Kidney (tissue), 22 donors: ENCODE measurements at places on chromosomes 5 and 9. TPM values are rescaled to one million over a fixed set of nuclear protein-coding genes. Genes with fewer than 3 reads are reported as not detected.
A peak's percentile ranks its signal among the peaks of the same experiment; 100 is the strongest.

- DNase-seq: no peak
Measured at GRCh38 chr9:133090752-133091385, 29.1 kb downstream of the CEL start.

DNA sequence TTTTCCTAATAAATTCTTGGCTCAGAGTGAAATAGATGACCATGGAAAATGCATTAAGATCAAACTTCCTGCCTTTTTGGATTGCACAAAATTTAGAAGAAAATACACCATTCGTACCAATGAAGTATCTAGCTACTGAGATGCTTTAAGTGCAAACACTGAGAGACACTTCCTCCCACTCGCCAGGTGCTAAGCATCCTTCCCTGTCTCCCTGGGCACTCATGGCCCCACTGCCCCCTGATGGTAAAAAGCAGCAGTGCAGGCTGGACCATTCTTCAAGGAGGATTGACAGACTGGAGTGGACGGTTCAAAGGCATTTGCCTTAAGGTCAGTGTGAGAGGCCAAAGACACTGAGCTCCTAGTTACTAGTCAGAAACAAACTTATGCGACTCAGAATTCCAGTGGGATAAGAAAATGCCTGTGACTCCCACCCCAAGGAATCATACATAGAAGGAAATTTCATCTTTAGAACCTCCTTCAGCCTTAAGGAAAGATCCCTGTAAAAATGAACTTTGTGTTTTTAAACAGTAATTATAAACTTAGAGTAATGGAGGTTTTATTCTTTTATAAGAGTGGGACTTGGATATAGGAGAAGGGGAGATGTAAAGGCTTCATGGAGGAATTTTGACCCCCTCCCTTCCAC is 86.0 kb upstream of the SLC30A5 start:
- DNase-seq: peak; percentile 73

GRCh38 chr9:76876098-76876497 is 29.8 kb downstream of the PRUNE2 start:
- DNase-seq: no peak

GRCh38 chr5:149617760-149618306 is 36.5 kb downstream of the ARHGEF37 start:
- DNase-seq: no peak

DNA sequence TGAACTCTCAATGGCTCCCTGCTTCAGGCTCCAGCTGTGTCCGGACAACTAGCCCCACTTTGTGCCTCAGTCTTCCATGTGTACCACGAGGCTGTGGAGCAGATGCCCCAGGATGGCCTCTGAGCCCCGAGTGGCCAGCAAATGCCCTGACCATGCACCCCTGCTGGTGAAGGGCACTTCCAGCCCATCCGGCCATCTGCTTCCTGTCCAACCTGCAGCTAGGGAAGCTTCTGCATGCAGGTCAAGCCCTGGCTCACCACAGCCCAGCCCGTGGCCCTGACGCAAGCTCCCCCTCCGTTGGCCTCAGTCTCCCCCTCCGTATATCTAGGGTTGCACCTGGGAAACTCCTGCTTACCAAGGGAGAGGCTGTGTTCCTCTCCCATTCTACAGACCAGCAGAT is 4.8 kb downstream of the NINJ1 start:
- no peak for DNase-seq

DNA sequence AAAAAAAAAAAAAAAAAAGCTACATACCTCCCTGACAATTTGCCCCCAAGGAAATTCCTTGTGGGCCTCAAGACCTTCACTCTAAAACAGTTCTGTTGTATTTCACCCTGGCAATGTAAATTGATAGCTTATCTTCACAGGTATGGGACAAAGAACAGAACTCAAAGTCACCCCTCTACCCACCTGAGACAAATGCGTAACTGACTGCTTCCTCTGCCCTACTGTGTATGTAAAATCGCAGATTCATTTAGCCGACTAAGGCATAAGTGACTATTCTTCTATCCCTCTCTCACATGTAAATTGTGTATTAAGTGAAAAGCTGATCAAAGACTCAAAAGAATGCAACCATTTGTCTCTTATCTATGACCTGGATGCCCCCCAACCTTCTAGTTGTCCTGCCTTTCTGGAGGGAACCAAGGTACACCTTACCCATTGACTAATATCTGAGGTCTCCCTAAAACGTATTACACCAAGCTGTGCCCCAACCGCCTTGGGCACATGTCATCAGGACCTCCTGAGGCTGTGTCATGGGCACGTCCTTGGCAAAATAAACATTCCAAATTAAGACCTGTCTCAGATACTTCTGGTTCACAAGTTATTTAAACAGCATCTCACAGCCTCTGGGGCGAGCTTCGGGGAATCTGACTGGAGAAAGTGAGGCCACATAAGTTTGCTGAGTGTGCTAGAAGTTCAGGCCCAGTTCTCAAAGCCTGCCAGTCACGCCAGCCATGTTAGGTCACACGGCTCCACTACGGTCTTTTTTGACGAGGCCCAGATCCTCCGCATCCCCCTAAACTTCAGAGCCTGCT is 954 bp downstream of the TBCA start:
- DNase-seq: no peak

DNA sequence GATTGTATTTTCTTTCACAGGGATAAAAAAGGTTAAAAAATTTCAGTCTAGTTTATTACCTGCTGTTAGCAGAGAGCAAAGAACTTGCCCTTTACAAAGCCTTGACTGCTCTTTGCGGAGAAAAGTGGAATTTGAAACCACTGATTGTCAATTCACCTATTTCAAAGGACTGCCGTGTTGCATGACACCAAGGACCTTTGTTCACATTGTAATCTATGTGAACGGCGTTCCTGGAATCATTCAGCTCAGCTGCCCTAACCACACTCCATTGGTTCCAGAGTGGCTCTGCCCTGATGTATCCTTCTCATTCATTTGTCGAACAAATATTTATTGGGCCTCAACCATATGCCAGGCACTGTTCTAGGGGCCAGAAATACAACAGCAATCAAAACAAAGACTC is 377.5 kb upstream of the RFX3 start:
- no peak for DNase-seq

DNA sequence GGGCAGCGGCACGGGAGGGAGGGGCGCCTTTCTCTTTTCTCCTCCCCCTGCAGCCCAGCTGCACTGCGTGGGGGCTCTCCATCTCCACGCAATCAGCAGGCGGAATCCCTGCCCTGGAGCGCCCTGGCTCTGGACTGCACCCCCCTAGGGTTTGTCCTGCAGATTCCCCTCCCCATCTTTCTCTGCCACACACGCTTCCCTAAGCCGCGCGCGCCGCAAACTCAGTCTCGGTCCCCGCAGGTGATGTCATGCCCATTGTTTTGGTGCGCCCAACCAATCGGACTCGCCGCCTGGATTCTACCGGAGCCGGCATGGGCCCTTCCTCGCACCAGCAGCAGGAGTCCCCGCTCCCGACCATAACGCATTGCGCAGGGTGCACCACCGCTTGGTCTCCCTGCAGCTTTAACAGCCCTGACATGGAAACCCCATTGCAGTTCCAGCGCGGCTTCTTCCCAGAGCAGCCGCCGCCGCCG is at the start of gene KCNN2:
KCNN2 (plus strand) TSS at position 347 of the 473 bp plus-strand sequence; CDS start at position 417, 70 bp downstream.
- DNase-seq: peak; percentile 95

DNA sequence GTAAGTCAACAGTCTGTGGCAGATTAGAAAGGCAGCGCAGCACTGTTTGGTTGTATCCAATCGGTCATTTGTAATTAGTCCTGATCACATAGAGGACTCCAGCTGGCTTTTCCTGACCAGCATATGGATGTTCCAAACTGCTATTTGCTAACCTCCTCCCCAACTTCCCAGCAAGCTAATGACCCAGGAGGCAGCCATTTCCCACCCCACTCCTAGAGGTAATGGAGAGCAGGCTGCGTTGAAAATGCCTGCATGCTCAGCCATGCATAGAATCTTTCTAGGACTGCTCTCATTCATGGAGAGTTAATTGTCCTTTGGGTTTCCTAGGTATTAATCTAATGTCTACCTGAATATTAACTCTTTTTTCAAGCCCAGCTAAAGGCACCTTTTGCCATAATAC is 850.6 kb upstream of the WWC1 start:
- no peak for DNase-seq

- no peak for DNase-seq
Measured at GRCh38 chr9:124784509-124784908, 7.6 kb downstream of the OLFML2A start.

DNA sequence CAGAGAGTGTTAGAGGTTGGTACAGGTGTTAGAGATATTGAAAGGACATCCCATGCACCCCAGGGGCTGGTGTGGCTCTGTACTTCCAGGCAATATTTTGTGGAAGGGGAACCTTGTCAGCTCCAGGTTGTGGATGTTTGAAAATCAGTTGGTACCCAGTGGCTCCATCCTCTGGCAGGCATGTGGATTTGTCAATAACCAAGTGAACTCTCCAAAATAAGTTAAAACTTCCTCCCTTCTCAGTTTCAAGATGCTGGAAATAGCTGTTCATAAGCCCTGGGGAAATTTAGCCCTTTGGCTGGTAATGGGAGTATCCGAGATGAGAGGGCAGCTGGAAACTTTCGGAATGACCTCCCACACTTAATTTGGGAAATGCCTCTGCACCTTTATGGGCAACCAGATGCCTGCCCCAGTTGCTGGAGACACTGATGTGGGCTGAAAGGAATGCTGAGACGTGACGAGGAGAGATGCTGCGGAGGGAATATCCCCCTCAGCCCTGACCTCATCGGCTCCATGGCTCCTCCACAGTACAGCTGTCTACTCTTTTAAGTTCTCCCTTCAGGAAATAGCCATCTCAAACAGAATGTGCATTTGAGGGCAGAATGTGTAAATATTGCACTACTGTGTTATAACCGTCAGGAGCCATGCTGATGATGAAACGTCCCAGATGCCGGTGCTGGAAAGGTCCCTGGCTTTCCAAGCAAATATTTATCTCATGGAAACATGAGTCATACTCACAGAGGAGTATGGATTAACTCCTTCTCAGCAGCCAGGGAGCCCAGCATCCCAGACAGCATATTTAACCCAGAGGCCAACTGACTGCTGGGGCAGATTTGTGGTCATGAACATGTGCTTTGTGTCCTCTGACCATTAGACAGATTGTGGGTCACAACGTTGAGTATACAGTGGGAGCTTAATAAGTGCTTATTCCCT is 29.5 kb downstream of the TGFBI start:
- peak; percentile 92 for DNase-seq

- no peak for DNase-seq
Measured at GRCh38 chr9:115104908-115105307, 13.0 kb downstream of the TNC start.

DNA sequence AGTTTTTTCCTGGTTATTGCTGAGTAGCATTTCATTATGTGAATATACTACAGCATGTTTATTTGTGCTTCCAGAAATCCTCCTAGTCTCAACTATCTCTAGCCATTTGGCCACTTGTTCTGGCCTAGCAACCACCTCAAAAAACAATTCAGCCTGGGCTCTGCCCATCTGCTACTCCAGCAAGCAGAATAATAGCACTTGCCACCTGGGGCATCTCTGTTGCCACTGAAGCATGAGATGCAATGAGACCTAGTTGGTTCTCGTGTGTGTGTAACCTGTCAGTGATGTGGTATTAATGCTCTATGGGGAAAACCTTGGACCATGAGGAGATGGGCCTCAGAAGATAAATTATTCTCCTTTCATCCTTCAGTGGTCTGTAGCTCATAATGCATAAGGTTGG is 129.5 kb downstream of the RNF180 start:
- no peak for DNase-seq

DNA sequence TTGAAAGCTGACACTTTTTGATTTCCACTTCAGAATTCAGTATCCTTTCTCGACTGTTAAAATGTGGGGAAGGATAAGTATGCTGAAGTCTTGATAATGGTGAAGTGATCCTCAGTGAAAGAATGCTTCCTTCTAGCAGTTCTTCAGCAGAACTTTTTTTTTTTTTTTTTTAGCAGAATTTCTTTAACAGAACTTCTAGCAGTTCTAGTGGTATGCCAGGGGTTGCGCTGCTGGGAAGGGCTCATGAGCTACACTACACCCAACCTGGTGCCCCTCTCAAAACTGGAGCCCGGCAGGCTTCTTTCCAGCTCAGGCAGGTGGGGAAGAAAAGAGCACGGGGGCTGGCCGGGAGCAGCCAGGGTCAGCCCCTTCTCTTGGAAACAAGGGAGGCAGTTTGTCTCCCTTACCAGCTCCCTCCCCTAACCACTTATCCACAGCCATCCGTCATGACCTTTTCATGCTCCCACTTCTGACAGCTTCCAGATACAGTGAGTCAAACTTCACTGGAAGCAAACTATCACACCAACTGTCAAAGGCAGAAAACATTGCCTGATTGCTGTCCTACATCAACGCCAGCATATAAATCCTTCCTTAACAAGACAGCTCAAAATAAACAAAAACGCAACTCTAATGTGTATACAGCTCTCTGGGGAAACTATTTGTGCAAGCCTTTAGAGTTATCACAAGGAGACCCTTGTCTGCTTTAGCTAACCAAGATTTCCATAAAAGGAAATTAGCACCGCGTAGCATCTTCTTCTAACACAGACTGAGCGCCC is 211.5 kb downstream of the GAPVD1 start:
- DNase-seq: peak; percentile 38

- DNase-seq: no peak
Measured at GRCh38 chr5:32280656-32281081, 32.1 kb downstream of the MTMR12 start.

GRCh38 chr5:52181403-52181802 is 606.3 kb upstream of the ITGA1 start:
- DNase-seq: no peak

DNA sequence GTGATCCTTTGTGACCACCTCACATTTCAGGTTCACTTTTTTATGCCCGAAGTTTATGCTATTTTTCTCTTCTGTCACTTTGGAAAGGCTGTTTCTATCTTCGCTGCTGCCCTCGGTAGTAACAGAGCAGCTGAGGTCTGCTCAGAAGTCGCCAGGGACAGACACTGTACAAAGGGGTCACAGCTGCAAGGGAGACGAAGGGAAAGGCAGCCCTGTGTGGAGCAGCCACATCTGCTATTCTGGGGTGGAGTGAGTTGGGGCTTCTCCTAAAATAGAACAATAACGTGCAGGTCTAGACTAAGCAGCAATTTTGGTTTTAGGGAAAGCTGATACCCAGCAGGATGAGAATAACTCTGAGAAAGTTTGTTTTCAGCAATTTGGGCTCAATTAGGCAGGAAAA is 72.5 kb downstream of the ACTL7B start:
- DNase-seq: no peak

LHX3 gene
- not detected for polyA plus RNA-seq

DMRT3 gene
- not detected for polyA plus RNA-seq

SLC6A7 gene
- polyA plus RNA-seq: not detected

DDX4 gene
- not detected for polyA plus RNA-seq

GTF2H2C gene
- 21.5 TPM for polyA plus RNA-seq
